ENCODE measurements at places on chromosomes 3 and 15.
A peak's percentile ranks its signal among the peaks of the same experiment; 100 is the strongest.

DNA sequence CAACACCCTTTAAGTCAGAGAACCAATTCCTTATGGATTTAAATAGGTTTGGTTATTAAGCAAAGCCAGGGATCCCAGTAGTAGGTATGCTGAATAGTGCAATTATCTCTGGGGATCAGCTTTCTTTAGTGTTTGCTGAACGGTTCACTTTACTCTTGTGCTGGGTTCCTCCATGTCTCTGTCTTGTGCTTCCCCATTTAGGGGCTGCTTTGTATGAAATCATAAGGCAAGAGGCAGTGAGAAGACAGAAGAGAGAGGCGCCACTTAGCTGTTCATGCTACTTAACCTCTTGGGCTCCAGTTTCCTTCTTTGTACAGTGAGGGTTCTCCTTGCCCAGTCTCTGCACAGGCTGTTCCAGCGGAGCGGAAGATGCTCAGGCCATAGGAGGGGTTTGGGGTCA is 3.5 kb downstream of the ST6GAL1 start:
- no peak for DNase-seq

DNA sequence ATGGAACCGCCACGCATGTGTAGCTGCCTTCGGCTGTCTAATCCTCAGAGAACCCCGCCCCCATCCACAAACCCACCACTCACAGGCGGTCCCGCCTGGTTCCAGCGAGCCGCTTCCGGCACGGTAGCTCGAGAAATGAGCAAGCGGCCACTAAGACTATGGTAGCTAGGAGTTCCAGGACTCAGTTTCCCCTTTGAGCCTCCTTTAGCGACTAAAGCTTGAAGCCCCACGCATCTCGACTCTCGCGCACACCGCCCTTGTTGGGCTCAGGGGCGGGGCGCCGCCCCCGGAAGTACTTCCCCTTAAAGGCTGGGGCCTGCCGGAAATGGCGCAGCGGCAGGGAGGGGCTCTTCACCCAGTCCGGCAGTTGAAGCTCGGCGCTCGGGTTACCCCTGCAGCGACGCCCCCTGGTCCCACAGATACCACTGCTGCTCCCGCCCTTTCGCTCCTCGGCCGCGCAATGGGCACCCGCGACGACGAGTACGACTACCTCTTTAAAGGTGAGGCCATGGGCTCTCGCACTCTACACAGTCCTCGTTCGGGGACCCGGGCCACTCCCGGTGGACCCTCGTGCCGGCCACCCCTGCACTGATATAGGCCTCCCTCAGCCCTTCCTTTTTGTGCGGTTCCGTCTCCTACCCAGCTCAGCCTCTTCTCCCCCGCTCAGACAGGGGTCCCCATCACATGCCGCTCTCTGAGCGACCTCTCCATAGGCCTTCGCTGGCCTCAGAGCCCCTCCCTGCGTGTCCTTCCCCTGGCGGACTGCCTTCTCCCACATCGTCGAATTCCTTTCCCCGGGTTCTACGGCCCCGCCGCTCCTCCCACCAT is at the start of gene RAB11A:
RAB11A (plus strand) TSS at position 366 of the 828 bp plus-strand sequence; CDS start at position 461, 95 bp downstream.
- peak; percentile 97 for DNase-seq

DNA sequence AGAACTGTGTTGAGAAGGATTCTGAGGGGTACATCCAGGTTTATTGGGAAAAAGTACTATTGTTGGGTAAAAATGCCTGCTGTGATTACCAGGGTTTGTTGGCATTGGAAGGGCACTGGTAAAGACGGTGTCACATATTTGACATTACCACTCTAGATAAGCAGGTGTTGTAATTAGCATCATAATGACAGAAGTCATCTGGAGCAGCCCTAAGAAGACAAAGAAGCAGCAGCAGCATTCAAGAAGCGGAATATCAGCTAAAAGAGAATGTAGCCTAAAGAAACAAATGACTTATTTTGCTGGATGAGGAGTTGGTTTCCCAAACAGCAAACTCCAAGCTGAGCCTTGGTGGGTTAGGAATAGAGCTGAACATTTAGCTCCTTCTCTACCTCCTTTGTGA is 30.5 kb upstream of the ZFAND6 start:
- DNase-seq = no peak

DNA sequence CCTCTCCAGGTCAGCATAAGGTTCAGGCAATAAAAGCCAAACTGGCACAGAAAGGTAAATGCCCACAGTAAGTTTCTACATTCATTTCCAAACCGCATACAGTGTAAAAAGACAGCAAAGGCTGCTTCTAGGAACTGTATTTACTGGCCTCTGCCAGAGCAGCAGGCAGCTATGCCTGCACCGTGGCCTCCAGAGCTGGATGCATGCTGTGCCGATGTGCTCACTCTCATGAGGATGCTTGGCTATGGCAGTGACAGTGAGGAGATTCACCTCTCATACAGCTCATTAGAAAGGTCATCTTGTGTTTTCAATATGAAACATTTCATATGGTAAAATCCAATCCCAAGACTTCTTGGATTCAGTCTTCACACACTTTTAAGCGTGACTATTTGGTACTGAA is 50.3 kb downstream of the UBP1 start:
- DNase-seq = no peak

GRCh38 chr15:40958146-40958545 is 4.9 kb downstream of the CHAC1 start:
- DNase-seq = peak; percentile 48

DNA sequence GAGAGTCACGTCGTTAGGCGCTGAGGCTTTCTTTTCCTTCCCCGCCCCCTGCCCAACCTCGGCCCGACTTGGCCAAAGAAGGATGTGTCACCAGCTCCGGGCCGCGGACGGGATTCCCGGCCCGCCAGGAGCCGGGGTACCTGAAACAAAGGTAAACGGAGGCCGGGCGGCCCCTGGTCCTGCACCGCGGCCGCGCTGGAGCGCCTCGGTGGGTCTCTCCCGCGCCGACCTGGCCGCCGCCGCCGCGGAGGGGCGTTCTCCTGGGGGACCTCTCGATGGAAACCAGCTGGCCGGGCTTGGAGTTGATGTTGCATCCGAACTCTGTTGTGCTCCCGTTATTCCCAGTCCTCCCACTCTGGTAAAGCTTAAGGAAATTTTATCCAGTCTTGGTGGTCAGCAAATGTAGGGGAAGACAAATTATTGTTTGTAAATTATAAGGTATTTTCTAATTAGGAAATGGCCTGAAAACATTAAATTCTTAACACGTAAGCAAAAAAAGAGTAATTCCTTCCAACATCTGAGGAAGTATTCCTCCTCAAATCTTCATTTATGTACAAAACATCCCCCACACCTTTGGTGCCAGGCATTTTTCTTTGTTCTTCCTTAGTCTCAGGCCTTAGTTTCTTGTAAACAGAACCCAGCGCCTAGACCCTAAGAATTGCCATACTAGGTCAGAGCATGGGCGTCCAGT is 888 bp downstream of the PPP2R3A start:
- DNase-seq = peak; percentile 63

DNA sequence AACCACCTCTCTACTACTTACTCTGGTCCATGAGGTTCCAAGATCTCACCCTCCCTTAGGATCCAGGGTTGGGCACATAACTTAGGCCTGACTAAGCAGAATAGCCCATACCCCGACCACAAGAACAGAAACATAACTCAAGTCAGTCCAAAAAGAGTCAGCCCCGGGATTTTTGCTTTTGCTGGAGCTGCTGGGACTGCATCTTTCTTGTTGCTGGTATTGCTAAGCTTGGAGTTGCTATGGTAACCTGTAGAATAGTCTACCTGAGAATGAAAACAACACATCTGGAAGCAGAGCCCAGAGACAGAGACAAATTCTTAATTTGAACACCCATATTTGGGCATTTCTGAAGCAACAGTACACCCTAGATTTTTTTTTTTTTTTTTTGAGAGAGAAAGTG is 6.5 kb downstream of the RUBCN start:
- no peak for DNase-seq

- peak; percentile 69 for DNase-seq
Measured at GRCh38 chr3:55487381-55488241, 505 bp upstream of the WNT5A start.

DNA sequence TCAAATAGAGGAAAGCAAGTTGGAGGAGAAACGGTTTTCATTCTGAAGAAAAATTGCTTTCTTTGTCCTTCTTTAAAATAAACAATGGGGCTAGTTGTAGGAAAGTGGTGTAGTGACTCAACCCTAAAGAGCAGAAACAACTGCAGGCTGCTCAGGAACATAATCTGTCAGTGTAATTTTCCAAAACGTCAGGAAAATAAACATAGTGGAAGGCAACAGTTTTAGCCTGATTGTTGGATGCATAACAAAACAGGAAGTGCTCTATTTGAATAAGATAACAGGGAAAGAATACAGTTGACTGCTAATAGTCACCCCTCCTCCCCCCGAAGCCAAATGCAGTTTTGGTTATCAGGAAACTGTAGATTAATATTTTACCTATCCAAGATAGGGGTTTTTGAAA is 167.6 kb downstream of the ECT2 start:
- DNase-seq = no peak

GRCh38 chr15:98708037-98708590 is 59.8 kb downstream of the IGF1R start:
- no peak for DNase-seq

- no peak for DNase-seq
Measured at GRCh38 chr3:113105966-113106660, 105.2 kb upstream of the BOC start.

DNA sequence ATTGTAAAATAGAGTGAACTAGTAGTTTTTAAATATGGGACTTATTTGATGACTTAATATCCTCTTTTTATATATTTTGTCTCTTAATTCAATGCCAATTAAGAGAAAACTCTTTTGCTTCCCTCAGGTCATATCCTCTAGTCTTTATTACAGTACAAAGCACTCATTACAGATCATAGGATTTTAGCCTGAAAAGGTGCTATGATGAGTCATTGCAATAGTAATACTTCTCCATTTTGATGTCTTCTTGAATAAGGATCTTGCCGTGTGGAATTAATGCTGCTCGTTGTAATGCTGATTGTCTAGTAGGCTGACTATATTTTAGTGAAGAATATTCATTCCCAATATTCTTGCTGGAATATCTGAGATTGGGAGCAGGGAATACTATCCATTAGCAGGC is 612.2 kb upstream of the GOLIM4 start:
- no peak for DNase-seq

- no peak for DNase-seq
Measured at GRCh38 chr15:75058127-75058905, 34.9 kb downstream of the PPCDC start.

GRCh38 chr3:17590465-17590864 is 152.0 kb downstream of the TBC1D5 start:
- DNase-seq = no peak

DNA sequence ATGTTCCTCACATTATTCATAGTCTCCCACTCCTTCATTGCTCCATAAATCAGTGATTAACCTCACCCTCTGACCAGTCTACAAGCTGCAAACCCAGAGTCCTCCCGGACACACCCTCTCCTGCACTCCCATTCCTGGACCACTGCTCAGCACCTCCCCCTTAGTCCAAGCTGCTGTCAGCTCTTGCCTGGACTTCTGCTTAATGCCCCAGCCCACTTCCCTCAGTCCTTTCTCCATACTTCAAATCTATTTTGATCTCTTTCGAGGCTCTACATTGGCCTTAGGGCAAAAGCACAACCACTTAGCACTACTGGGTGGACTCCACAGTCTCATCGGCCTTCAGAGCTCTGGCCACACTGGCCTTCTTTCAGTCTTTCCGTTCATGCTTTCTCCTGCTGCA is 79.4 kb upstream of the FAM98B start:
- peak; percentile 59 for DNase-seq
